ENCODE measurements at places on chromosomes 5 and 9.

GRCh38 chr9:136606687-136607333, 55.9 kb upstream of the EGFL7 start:
- DNase-seq, result peak; percentile 34

DNA sequence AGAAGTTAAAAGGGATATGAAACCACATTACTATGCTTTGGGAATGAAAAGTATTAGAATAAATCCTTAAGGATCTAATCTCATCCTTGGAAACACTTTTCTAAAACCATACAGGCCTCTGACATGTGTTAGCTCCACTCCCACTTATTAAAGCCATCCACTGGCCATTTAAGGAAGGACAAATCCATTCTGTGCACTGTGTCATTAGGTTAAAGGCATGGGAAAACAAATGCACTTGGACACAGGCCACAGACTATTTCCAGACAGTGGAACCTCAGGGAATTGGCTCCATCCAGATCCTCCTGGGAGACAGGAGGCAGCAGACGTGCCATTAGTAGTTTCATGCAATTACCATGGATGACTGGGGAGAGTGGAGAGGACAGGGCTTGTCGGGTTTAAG, 454.9 kb downstream of the ENC1 start:
- no peak for DNase-seq

- DNase-seq, result peak; percentile 82
These were observed 33.9 kb upstream of the TRIO start for GRCh38 chr5:14109041-14109747.

DNA sequence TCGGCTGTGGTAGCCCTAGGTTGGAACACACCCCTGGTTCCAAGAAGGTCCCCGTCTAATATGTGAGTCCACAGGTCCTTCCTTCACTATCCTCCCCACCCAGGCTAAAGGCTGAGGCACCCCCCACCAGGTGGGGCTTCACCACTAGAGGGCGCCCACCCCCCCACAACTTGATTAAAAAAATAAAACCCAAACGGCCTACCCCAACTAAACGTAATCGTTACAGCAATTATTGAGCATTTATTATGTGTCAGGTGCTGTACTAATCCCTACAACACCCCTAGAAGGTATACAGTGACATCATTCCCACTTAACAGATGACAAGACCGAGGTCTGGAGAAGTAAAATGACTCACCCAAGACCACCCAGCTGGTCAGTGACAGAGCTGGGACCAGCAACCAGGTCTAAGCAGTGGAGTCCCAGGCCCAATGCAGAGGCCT, 65.0 kb downstream of the FGF18 start:
- peak; percentile 36 for DNase-seq

GRCh38 chr9:69097923-69098593, 62.5 kb downstream of the FXN start:
- DNase-seq, result no peak

Data from epithelial cell of esophagus (primary cell).